ENCODE measurements at places on chromosomes 7 and 10.

DNA sequence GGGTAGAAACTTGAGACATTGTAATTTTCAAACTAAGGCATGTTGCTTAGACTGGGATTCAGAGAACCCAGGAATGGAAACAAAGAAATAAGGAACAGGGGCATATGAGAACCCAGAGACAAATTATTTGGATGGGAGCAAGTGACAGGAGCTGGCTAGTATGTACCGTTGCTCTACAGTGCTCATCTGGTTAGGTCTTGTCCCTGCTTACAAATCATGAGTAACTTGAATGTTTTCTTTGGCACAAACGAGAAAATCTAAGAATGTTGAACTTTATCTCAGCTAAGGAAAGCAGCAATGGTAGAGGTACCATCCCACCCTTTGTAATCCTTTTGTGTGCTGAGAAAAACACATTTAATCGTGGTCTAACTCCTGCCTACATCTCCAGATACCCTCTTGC lies 116.0 kb upstream of the IMMP2L start:
- H3K27ac ChIP-seq = no peak overlapping the region
- no peak for DNase-seq

GRCh38 chr7:113004726-113005454 lies 81.7 kb downstream of the GPR85 start:
- DNase-seq = no peak
- H3K27ac ChIP-seq = no peak overlapping the region
- H3K4me3 ChIP-seq = no peak overlapping the region
- H3K36me3 ChIP-seq = no peaks in the 10 kb centered on the region

DNA sequence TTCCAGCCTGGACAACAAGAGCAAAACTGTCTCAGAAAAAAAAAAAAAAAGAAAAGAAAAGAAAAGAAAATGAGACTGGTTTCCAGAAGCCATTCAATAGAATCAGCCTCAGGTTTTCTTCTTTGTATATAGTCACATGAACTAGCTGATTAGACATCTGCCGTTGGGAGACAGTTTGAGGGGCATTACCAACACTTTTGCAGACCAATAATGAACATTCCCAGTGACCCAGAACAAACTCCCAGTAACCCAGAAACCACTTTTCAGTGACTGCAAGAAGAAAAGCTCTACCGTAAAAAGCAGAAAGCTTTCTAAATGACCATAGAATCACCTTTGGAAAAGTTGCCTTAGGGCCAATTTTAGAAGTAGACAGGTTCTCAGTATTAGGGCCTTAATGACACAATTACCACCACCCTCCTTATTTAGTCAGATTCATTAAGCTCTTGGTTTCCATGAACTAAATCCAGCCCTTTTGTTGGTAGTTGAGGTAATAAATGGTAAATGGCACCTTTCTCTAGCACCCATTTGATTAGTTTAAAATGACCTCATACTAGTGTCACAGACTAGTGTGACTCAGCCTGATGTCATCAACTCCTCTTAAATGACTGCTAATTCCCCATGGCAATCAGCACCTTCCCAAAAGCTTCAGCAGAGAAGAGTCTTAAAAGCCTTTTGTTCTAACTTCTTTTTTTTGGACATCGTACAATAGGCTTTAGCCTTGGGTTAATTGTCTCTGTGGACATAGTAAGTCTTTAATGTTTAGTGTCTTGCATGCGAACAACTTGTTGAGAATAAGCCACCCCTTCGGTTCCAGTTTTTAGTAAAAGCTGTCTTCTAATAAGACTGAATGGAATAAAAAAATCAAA lies 33.6 kb upstream of the XRCC2 start:
- H3K4me1 ChIP-seq = no peaks in the 10 kb centered on the region
- H3K27me3 ChIP-seq = peaks cover 3% of the 10 kb centered on the region
- DNase-seq = no peak
- H3K36me3 ChIP-seq = no peaks in the 10 kb centered on the region
- no peak overlapping the region for H3K27ac ChIP-seq

- H3K4me3 ChIP-seq = no peak overlapping the region
- no peak overlapping the region for H3K27ac ChIP-seq
- DNase-seq = no peak
- no peaks in the 10 kb centered on the region for H3K27me3 ChIP-seq
- no peaks in the 10 kb centered on the region for H3K36me3 ChIP-seq
- no peaks in the 10 kb centered on the region for H3K4me1 ChIP-seq
Observed at GRCh38 chr7:31710171-31710570, 23.2 kb downstream of the PPP1R17 start.

DNA sequence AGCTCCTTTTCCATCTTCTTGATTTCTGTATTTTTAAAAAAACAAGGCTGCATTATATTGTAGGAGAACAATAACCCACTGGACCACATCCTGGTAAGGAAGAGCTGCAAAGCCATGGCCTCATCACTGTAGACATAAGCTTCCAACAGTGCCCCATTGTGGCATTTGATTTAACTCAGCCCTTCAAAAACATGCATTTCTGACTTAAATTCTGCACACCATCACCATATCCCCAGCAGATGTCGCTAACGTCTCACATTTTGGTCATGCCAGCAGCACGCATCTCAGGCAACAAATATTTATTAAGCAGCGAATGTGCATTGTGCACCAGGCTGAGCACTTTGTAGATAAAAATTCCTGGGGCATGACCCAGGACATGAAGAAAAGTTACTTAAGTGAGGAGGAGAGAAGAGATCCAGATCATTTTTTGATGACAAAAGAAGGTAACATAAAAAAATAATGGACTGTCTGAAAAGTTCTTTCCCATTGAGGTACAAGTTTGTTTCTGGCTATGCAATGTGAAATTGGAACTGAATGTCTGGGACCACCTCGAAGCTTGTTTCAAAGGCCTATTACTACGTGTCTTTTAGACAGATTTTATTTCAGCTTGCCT lies 164.6 kb upstream of the CDCA7L start:
- H3K36me3 ChIP-seq = no peaks in the 10 kb centered on the region
- H3K27me3 ChIP-seq = peaks cover 4% of the 10 kb centered on the region
- H3K4me3 ChIP-seq = no peak overlapping the region
- DNase-seq = no peak

DNA sequence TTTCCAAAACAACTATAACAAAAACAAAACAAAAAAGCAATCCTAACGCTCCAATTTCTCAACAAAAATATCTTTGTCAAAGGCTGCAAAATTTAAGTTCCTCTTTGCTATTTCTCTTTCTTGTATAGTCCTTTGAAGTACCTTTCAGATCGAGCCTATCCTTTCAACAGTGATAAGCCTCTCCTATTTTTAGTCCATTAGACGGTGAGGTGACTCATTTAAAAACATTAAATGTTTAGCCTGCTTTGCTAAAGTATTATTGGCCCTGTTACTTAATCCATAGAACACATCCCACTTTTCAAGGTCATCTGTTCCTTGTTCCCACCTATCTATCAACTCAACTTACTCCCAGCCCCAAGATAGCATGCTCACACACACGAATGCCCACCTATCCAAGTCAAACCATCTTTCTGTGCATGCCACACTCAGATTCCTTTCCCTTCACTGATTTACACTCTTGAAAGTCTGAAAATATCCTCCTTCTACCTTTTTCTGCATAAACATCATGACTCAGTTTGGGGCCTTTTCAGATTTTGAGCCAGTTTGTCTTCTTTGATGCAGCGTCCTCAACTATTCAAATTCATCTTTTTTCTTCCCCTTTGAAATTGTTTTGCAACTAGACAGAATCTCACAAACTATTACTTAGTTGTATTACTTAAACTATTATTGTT lies 224.9 kb upstream of the TMEM229A start:
- no peak overlapping the region for H3K4me3 ChIP-seq
- no peaks in the 10 kb centered on the region for H3K4me1 ChIP-seq

- no peak overlapping the region for H3K27ac ChIP-seq
- no peak overlapping the region for H3K4me3 ChIP-seq
- H3K36me3 ChIP-seq = peaks cover 7% of the 10 kb centered on the region
- no peaks in the 10 kb centered on the region for H3K4me1 ChIP-seq
- no peak for DNase-seq
Observed at GRCh38 chr7:127848241-127848640, 183.0 kb downstream of the LRRC4 start.

DNA sequence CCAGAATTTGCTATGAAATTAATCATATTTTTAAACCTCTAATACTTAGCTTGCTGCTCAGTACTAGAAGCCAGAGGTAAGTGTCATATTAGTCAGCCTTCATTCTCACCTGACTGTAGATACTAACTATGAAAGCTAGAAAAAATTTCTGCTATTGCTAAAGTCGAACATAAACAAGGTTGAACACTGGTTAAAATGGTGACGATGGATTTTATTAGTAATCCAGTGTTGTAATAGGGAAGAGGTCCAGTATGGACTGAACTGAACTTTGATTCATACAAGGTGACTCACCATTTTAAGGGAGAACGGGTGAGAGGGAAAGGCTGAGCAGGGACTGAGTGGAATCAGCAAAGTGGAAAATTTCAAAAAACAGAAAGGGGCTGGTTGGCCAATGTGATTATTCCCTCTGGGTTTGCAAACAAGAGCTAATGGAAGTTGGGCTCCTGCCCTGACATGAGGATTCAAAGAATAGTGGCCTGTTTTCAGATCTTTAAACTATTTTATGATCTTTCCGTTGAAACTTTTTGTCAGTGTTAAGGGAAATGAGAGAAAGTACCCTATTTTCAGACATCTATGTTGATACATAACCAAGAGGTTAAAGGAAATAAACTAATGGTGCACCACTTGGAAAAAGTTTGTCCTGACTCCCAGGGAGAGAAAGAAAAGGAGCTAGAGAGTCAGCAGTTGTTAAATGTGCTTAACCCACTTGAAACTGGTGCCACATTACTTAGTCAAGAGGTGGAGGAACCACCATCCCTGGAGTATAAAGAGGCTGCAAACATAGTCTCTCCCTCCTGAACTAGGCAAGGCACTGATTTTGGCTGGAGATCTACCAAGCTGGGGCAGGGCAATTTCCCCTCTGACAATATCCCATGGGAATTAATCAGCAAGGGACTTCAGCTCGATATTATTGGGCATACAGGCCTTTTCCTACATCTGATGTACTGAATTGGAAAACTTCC lies 15.3 kb upstream of the AKR1C1 start:
- DNase-seq = no peak
- no peaks in the 10 kb centered on the region for H3K36me3 ChIP-seq
- peaks cover 15% of the 10 kb centered on the region for H3K4me1 ChIP-seq
- no peaks in the 10 kb centered on the region for H3K27me3 ChIP-seq
- H3K27ac ChIP-seq = peak overlapping the region; percentile 94
- H3K4me3 ChIP-seq = no peak overlapping the region

- DNase-seq = no peak
- no peaks in the 10 kb centered on the region for H3K36me3 ChIP-seq
- no peaks in the 10 kb centered on the region for H3K27me3 ChIP-seq
- H3K4me3 ChIP-seq = no peak overlapping the region
Observed at GRCh38 chr10:88866454-88866853, 13.6 kb upstream of the STAMBPL1 start.

- DNase-seq = no peak
- no peaks in the 10 kb centered on the region for H3K4me1 ChIP-seq
- no peak overlapping the region for H3K4me3 ChIP-seq
- H3K27me3 ChIP-seq = no peaks in the 10 kb centered on the region
- H3K27ac ChIP-seq = no peak overlapping the region
Observed at GRCh38 chr7:2965301-2965700, 78.4 kb downstream of the CARD11 start.

GRCh38 chr10:12844811-12845483 lies 156.6 kb downstream of the CCDC3 start:
- H3K4me1 ChIP-seq = peaks cover 1% of the 10 kb centered on the region
- H3K27ac ChIP-seq = peak overlapping the region; percentile 73
- H3K4me3 ChIP-seq = peak overlapping the region; percentile 26
- DNase-seq = no peak
- no peaks in the 10 kb centered on the region for H3K36me3 ChIP-seq

DNA sequence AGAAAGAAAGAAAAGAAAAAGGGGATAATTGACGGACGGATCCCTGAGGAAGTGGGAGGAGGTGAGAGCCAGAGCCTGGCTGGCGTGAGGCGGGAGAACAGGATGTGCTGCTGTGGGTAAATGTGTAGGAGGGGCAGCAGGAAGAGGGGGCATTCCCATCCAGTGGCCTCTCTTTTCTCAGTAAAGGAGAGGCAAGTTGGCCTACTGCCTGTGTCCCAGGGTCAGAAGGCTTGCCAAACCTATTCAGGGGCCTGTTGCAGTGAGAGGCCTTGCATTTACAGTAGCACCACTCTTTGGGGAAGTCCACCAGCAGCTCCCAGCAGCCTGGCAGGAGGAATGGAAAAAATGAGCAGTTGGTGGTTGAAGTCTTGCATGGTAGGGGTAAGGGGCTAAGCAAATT lies 26.6 kb upstream of the ASCC1 start:
- no peaks in the 10 kb centered on the region for H3K27me3 ChIP-seq
- H3K36me3 ChIP-seq = no peaks in the 10 kb centered on the region
- peaks cover 59% of the 10 kb centered on the region for H3K4me1 ChIP-seq
- no peak overlapping the region for H3K4me3 ChIP-seq
- no peak for DNase-seq

- no peak for DNase-seq
- peak overlapping the region; percentile 81 for H3K4me3 ChIP-seq
- no peaks in the 10 kb centered on the region for H3K27me3 ChIP-seq
Observed at GRCh38 chr10:43409385-43410109, 561 bp upstream of the HNRNPF start.

DNA sequence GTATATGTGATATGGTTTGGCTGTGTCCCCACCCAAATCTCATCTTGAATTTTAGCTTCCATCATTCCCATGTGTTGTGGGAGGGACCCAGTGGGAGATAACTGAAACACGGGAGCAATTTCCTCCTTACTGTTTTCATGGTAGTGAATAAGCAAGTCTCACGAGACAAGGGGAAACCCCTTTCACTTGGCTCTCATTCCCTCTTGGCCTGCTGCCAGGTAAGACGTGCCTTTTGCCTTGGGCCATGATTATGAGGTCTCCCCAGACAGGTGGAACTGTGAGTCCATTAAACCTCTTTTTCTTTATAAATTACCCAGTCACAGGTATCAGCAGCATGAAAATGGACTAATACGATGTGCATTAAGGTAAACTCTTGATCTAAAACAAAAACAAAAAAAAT lies 357.1 kb upstream of the AOAH start:
- no peaks in the 10 kb centered on the region for H3K4me1 ChIP-seq
- no peak overlapping the region for H3K27ac ChIP-seq
- no peak for DNase-seq
- H3K36me3 ChIP-seq = no peaks in the 10 kb centered on the region
- no peak overlapping the region for H3K4me3 ChIP-seq

GRCh38 chr7:10473569-10473968 lies 500.1 kb upstream of the PHF14 start:
- no peak for DNase-seq
- no peaks in the 10 kb centered on the region for H3K4me1 ChIP-seq
- no peaks in the 10 kb centered on the region for H3K36me3 ChIP-seq
- H3K4me3 ChIP-seq = no peak overlapping the region
- H3K27ac ChIP-seq = no peak overlapping the region

DNA sequence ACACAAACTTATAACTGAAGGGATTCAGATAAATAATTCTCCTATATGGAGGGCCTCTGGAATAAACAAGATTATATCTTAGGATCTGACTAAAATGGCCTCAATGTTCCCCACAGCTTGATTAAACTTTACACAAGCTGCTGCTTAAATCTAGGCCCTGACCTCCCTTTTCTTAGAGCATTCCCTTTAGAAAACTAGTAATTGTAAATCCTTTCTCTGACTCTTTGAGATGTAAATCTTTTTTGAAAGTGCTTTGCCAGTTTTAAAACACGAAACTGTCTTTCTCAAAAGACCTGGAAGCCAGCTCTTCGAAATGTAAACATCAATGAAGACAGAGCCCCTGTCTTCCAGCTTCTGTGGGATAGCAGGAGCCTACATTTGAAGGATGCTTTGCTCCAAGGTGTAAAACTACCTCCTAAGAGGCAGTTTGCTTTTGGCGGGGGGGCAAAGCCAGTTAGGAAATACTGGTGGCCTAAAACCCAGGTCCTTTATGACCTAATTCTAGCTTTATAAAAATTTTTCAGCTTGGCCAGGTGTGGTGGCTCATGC lies 758.7 kb downstream of the CNTNAP2 start:
- no peaks in the 10 kb centered on the region for H3K4me1 ChIP-seq
- H3K27me3 ChIP-seq = no peaks in the 10 kb centered on the region
- H3K36me3 ChIP-seq = no peaks in the 10 kb centered on the region
- H3K4me3 ChIP-seq = no peak overlapping the region
- DNase-seq = no peak
- H3K27ac ChIP-seq = no peak overlapping the region
